ENCODE measurements at places on chromosomes 7 and 10.

DNA sequence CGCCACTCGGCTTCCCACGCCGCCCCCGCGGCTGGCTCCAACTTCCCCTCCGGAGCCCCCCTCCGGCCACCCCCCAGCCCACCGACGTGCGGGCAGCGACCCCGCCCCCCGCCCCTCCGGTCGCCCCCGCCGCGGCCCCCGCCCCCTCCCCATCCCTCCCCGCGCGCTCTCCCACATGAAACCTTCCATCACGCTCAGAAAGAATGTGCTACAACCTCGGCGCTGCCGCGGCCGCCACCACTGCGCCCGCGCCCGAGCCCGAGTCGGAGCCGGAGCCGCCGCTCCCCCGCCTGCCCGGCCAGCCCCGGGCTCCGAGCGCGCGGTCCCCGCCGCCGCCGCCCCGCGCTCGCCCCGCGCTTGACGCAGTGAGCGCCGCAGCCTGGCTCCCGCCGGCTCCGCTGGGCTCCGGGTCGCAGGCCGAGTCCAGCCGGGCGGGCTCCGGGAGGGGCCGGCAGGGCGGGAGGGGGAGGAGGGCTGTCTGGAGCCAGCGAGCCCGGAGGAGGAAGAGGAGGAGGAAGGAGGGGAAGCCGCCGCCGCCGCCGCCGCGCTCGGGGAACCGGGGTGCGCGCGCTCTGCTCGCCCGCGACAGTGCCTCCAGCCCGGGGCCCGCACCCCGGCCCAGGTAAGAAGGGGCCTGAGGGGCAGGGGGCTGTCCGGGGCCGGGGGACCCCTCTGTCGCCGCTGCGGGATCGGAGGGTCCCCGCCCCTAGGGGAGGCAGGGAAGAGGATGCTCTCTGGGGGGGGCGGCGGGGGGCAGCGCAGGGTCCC is 4.3 kb upstream of the ELFN1 start:
- DNase-seq: no peak

DNA sequence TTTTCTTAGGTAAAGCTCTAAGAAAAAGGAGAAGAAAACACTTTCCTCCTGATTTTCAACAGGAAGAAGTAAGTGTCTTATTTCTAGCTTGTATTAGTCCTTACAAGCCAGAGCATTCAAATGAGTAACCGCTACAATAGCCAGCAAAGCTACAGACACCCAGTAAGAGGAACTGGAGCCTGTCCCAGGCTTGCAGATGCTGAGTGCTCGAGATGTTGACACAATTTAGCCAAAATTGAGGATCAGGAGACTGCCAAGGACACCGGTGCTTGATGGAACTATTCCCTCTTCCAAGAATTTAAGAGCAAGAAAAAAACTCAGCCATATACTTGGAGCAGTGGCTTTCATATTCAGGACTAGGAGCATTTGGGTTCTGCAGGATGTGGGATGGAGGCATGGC is 149.3 kb upstream of the DPP6 start:
- no peak for DNase-seq

- no peak for DNase-seq
Measured at GRCh38 chr10:6177880-6178281, 24.9 kb upstream of the PFKFB3 start.

GRCh38 chr10:9757176-9757575 is 1260.5 kb upstream of the CELF2 start:
- DNase-seq: no peak

DNA sequence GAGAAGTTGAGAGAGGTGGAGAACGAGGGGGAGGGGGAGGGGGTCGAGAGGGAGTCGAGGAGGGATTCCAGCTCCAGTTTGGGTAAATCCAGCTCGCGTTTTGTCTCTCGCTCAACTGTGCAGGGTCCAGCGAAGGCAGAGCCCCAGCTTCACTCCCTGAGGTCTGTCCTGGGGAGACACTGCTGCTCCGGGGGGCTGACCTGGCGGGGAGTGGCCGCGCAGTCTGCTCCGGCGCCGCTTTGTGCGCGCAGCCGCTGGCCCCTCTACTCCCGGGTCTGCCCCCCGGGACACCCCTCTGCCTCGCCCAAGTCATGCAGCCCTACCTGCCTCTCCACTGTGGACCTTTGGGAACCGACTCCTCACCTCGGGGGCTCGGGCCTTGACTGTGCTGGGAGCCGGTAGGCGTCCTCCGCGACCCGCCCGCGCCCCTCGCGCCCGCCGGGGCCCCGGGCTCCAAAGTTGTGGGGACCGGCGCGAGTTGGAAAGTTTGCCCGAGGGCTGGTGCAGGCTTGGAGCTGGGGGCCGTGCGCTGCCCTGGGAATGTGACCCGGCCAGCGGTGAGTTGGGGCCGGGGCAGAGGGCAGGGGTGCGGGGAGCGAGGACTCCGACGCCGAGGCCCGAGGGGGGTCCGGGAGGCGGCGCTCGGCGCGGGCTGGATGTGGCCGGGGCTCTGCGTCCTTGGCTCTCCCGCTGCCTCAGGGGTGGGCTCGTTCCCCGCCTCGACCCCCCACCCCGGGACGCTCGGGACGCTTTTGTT is at the start of gene TET1:
Gene TET1, plus strand, starts transcription at position 152 of the 757 bp plus-strand sequence. CDS start 12,002 bp downstream, outside the sequence.
- DNase-seq: no peak

GRCh38 chr7:157864911-157865310 is 528.1 kb downstream of the DNAJB6 start:
- DNase-seq: no peak

DNA sequence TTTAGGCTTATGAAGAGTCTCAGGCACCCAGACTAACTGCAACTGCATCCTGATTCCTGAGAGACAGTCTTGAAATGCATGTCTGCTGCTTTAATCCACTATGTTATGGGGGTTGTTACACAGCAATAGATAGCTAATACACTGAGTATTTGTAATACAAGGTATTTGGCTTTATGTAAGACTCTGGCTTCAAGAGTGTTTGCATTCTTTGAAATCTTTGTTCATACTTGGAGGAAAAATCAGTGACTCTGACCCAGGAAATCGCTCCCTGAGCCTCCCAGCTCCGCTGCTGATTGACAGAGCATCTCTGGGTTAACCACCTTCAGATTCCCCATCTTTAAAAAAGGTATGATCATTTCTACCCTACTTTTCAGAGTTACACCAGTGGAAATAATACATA is 133.9 kb downstream of the MTPAP start:
- DNase-seq: no peak

DNA sequence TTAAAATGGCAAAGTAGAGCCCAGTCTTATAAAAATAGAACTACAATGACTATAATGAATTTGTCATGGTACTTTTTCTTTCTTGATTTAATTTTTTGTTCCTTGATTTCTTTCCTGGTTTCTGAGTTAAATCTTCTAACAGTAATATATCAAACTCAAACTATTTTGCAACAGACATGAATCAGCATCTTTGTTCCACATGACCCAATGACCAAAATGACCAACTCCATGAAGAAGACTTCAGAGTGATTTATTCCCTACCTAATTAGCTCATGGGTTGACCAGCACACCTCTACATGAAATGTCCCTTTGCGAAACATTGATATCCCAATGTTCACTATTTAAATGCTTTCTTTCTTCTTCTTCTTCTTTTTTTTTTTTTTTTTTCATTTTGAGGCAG is 30.9 kb downstream of the NMT2 start:
- no peak for DNase-seq

- DNase-seq: no peak
Measured at GRCh38 chr7:121054925-121055324, 66.4 kb downstream of the CPED1 start.

- no peak for DNase-seq
Measured at GRCh38 chr10:47034441-47035051, 123.3 kb downstream of the PTPN20 start.

DNA sequence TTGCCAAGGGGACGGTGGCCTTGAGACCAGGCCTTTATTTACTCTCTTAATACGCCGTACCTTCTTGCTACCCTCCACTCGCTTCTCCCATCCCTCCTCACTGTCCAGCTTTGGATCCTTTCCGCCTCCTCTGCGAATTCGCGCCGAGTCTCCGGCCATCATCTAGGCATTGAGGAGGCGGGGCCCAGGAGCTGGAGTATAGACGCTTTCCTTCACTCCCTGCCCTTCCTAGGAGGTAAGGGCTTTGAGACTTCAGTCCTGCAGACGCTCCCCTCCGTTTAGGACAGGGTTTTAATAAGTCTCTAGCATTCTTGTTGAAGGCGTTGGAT is 538 bp downstream of the TFAM start:
- no peak for DNase-seq

GRCh38 chr10:108358912-108359311 is 1194.4 kb upstream of the SORCS1 start:
- no peak for DNase-seq

- DNase-seq: no peak
Measured at GRCh38 chr10:82477776-82478175, 602.8 kb downstream of the NRG3 start.

- DNase-seq: no peak
Measured at GRCh38 chr7:83166781-83167180, 4.1 kb upstream of the PCLO start.

DNA sequence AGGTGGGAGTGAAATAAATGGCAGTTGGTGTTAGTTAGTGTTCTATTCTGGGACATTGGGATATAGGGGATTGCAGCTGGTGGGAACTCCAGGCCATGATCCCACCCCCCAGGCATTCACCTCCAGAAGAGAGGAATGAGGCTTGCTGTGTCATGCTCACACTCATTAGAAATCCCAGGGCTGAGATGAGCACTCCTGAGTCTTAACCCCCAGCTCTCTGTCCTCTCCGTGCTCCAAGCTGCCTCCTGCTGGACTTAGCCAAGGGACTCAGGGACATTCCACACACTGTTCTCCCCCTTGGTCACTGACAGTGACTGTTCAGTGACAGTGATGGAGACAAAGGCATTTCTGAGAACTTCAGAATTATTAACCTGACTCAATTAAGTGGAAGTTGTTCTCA is 21.5 kb downstream of the CYP26A1 start:
- DNase-seq: no peak

DNA sequence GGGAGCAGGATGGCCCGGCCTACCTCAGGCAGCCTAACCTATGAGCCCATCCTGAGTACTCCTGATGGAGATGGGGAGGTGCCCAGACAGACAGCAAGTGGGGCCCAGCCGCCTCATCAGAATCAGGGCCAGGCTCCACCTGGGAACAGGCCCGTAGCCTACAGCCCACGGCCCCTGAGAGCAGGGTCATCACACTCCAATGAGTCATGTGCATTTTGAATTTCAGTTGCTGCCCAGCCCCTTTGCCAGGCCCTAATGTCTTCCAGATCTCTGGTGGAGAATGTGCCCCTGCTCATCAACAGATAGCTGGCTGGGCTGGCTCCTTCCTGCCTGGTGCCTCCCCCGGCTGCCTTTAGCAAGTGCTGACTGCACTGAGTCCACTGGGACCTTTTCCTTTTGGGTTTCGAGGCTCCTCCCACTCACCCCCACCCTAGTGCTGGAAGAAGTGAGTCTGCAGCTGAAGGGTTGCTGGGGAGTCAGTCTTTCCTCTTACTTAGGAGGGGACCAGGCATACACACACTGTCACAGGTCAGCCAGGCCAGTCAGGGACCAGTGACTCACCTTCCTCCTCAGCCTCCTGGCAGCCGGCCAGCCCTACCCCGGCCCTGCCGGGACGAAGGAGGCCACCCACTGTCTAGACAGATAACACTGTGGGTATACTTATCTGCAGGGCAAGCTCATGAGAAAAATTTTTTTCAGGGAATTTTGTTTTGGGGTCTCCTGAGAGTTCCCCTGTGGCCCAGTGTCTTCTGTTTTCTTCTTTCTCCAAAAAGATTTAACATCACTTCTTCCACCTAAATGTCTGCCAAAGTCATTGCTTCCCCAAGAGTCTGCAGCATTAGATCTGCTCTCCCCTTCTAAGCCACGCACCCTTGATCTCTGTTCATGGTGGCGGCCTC is 9.1 kb upstream of the ASIC3 start:
- DNase-seq: no peak

DNA sequence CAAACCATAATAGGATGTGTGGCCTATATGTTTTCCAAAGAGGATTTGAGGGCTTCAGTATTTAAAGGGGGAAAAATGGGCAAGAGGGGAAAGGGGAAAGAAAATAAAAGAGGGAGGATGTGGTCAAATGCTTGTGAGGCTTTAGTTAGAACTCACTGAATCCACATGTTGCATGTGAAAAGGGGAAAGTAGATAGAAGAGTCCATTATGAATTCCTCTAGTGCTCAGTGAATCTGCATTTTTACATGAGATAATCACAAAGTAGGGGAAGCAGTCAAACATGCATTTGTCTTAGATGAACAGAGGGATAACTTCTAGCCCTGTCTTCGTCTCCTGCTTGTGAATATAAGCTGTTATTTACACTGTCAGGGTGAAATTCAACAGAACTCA is 24.6 kb upstream of the AKAP9 start:
- no peak for DNase-seq

GRCh38 chr7:96308253-96308949 is 13.5 kb downstream of the SLC25A13 start:
- DNase-seq: no peak

GRCh38 chr7:90894122-90894521 is 298.0 kb downstream of the CDK14 start:
- no peak for DNase-seq

DNA sequence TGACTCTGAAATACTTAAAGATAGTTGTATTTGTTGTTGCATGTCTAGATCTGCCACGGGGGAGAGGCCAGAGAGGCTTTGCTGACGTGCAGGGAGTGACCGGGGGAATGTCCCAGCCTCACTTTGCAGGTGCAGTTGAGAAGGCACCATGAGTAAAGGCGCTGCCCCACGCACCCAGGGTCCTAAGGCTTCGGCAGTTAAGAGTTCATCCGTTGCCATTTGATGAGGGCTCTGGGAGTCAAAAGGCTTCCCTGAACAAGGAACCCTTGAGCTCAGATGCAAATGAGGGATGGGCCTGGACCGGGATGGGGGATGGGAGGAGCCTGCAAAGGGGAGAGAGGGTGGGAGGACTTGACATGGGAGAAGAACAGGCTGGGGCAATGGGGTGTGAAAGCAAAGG is 20.4 kb downstream of the PPP2R2D start:
- no peak for DNase-seq

DNA sequence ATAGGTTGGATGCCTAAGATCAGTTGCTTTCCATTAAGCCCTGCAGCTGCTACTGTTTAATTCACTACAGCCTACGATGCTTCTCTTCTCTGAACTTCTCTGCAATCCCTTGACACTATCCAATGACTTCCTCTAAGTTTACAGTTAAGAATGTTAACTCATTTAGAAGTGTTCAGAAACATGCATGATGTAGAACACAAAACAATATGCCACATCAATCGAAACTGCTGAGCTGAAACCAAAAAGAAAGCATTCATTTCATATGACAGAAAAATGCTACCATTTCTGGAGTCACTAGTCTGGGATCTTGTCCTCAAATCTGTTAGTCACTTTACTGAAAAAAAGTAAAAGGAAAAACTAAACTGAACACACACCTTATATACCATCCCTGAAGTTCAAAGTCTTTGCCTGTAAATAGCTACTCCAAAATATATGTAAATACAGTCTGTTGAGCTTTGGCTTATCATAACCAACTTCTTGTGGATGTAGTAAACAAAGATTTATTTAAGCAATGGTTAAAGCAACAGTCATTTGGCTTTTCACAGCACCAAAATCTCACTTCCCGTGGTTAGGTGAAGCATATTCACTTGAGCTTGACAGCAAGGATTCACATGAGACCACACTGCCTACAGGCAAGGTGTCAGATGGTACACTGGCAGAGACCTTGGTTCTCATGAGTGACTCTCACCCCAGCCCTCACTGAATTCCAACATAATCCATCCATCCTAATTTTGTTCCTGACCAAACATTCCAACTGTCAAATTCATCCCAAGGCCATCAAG is 187.0 kb downstream of the PPP1R17 start:
- DNase-seq: no peak

Data from stimulated activated CD4-positive, alpha-beta T cell treated with anti-CD3 and anti-CD28 coated beads, Interleukin-1b, Interleukin-23, amount 100 ng/mL, for 1 hour (primary cell).